ENCODE measurements at places on chromosomes 2 and 18.

DNA sequence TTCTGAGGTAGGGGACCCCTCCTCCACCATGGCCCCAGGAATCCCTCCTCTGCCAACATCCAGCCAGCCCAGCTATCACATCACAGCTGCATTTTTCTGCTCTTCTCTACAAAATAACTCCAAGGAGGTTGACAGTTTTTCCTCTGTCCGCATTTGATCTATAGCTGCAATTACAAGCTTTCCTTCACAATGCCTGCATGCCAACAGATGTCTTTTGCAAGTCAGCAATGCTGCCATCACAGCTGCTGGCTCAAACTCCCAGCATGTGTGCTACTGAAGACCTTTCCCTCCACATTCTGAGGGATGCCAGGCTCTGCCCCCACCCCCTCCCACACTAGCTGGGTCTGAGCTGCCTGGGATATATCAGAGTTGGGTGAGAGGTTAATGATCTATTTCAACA is 51.7 kb downstream of the MCFD2 start:
- DNase-seq: no peak

DNA sequence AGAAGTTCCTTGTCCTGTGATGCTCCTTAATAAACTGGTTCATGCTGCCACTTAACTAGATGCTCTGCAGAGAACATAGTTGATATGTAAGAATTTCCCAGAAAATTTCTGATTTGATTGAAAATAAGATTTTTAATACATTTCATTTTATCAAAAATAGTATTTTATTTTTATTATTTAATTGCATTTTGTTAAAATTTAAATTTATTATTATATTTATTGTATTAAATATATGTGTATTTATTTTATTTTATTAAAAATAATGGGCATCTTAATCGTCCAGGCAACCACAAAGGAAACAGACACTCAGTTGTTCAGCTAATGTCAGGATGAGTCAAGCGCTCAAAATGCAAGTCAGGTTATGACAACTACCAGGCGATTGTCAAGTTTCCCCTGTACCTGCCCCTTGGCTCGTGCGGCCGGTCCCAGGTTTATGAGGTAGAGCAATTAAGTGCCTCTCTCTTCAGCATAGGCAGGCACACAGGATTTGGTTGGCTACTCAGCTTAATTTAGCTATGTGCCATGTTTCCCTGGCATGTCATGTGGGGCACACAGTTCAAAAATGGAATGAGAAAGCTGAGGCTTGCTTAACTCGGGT is 361.2 kb downstream of the RND3 start:
- DNase-seq: no peak

DNA sequence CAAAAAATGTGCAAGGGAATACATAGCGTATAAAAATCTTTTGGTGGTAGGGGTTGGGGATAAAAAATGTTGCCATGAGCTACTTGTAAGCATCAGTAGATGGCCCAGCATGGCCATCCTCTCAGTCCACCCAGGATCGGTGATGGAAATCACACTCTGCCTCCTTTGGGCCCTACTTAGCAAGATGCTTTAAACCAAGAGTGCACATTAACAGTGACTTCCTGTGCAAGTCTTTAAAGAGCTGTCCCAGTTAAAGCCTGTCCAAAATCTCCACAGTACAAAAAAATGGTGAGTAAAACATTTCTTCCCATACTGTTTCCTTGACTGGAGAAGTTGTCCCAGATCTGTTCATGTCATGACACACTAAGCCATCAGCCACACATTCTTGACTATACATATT is 18.0 kb downstream of the ANKRD44 start:
- DNase-seq: no peak

DNA sequence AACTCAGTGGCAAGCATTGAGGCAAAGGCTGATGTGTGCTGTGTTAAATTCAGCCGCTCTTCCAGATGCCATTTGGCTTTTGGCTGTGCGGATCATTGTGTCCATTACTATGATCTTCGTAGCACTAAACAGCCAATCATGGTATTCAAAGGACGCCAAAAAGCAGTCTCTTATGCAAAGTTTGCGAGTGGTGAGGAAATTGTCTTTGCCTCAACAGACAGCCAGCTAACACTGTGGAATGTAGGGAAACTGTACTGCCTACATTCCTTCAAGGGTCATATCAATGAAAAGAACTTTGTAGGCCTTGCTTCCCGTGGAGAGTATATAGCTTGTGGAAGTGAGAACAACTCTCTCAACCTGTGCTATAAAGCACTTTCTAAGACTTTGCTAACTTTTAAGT is 195.5 kb upstream of the RAB12 start:
- DNase-seq: no peak

DNA sequence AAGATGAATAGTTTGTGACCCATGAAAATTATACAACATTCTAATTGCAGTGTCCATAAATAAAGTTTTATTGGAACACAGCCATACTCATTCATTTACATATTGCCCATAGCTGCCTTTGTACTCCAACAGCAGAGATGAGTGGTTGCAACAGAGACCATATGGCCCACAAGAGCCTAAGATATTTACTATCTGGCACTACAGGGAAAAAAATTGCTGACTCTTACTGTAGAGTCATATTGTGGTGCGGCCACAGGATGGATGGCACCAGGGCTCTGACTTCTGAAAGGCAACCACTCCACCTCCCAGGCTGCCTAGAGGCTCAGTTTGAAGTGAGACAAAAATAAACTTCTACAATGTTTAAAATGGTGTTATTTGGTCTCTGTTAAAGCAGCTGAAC is 404.0 kb upstream of the ATP5MC3 start:
- no peak for DNase-seq

- DNase-seq: no peak
Observed at GRCh38 chr2:219408204-219408603, 10.0 kb upstream of the DES start.

- DNase-seq: no peak
Observed at GRCh38 chr2:231277962-231278361, 79.5 kb downstream of the ARMC9 start.

GRCh38 chr2:47079515-47080412 is 75.3 kb downstream of the STPG4 start:
- no peak for DNase-seq

DNA sequence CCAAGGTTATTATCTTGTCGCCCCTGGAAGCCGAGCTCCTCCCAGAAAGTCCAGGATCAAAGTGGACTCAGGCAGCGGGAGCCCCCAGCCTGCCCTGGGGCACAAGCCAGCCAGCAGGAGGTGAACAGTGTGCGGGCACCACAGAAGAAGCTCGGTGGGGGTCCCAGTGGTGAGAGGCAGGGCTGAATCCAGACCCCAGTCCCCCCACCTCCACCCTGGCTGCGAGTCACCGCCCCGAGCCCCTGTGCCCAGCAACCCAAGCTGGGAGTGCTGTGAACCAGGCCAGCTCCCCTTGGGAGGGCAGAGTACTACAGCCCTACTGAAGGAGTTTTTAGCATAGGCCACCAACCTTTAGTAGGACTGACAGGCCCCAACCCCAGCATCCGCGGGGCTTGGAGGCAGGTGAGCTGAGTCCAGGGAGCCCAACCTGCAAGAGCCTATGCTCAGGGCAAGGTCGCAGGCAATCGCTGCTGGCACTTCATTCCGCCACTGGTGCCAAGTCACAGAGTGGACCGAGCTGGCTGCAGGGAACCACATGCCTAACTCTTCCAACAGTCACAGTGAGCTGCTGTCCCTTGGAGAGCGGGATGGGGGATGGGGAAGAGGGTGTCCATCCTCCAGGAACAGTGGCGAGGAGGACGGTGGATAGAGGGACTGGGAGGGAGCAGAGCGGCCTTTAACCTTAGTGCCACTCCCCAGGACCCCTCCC is 3.0 kb downstream of the PIEZO2 start:
- no peak for DNase-seq

GRCh38 chr2:27194538-27195354 is 17.1 kb upstream of the ATRAID start:
- no peak for DNase-seq

GRCh38 chr2:167504695-167505094 is 616.4 kb downstream of the XIRP2 start:
- no peak for DNase-seq

GRCh38 chr18:22946846-22947245 is 13.7 kb downstream of the RBBP8 start:
- DNase-seq: no peak

DNA sequence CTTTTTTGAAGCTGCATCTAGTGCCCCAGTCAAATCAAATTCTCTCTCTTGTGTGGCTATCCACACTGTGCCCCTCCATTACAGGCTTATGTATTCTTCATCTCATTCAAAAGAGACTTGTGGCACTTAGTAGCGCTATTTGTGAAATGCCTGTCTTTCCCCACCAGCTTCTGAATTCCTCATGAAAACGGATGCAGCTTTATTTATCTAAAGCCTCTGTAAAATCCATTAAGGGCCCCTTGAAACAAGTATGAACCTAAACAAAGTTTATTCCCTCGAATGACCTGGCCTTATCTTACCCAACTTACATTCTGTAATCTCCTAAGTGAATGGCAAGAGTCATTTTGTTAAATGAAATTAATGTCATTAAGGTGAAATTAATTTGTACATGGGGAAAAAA is 417.4 kb upstream of the PIK3C3 start:
- DNase-seq: no peak

DNA sequence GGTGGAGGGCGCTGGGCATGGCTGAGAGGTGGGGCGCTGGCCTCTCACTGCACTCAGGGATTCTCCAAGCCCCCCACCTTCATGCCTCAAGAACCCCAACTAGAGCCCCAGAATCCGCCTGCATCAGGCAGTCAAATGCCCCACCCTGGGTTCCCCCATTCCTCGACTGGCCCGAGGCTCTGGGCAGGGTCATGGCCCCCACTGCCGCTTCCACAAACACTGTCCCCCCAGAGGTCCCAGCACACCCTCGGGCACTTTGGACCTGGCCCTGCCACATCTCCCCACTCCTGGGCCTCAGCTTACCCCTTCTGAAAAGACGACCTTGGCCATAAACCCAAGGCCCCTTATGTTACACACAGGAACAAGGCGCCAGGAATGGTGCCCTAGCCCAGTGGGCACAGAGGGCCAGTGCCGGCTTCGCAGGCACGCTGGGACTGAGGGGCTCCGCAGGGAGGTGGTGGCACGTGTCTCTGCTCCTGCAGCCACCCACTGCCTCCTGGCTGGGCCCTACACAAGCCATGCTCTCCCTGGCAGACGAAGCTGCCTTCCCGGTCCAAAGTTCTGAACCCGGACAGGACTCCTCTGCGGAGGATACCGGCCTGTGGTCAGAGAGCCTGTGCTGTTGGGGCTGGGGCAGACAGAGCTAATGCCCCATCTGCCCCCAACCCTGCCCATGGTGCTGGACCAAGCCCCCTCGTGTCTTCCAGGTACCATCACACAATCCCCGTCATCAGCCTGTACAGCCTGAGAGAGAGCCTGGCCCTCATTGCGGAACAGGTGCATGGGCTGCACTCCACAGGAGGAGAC is 6.8 kb downstream of the AGXT start:
- DNase-seq: no peak

- DNase-seq: no peak
Observed at GRCh38 chr2:128726236-128726635, 407.6 kb upstream of the HS6ST1 start.

GRCh38 chr2:200288670-200289429 is 17.6 kb upstream of the SPATS2L start:
- DNase-seq: no peak

DNA sequence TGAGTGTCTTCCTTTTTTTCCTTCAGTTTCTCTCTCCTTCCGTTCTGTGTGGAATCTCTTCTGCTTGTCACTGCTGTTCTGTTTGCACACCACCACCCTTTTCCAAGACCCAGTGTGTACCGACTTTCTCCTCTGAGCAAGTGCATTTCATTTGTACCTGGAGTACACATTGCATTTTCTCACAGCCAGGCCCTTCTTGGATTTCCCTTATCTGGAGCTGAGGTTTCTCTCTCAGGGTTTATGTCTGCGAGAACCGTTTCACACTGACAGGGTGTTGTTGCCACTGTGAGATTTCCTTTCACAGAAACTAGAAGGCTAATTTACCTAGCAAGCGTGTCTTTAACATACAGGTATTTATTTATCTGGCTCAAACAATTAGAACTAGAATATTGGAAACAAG is 26.2 kb downstream of the NCOA1 start:
- no peak for DNase-seq

- DNase-seq: no peak
Observed at GRCh38 chr18:74868461-74868860, 270.8 kb downstream of the ZNF407 start.

- DNase-seq: no peak
Observed at GRCh38 chr2:147862859-147863516, 18.2 kb downstream of the ACVR2A start.

DNA sequence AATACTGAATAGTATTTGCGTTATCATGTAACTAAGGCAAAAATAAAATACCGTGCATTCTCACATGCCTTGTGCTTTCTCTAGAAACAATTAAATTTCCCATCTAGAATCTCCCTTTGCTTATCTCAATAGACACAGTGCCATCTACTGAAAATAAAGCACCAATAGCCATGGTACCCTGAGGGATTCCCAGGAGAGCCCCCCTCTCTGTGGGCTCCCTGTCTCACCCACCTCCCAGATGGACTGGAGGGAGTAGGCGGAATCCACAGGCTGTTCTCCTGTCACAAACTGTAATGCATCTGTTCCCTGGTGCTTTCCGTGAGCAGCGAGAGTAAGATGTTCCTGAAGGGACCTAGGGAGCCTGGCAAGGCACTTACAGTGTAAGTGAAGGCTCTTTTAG is 112.4 kb upstream of the UPP2 start:
- DNase-seq: no peak

DNA sequence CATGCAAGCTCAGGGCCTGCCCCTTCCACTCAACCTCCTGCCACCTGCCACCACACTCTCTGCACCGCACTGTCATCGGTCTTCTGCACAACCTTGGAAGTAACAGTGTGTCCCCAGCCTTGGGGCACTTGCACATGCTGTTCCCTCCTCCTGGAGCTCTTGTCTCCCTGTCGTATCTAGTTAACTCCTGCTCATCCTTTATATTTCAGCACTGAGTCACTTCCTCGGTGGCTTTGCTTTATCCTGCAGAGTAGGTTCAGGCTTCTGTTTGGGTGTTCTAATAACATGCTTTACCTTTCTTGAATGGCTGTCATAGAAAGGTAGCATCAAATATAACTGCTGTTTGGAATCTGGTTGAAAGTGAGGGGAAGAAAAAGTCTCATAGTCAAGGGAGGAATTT is 25.3 kb downstream of the PAX8 start:
- no peak for DNase-seq

DNA sequence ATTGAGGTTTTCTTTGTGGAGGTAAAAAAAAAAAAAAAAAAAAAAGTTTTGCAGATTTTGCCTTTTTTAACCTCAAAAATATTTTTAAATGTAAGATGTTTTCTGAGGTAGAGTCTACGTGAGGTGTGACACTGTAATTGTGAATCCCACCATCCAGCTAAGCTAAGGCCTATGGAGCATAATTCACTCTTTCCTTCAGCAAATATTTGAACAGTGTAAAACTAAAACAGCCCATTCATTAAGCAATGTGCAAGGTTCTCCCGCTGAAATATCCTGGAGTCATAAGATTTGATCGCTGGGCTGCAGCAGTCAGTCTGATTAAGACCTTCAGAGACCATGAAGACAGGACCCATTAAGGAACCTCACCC is 105.1 kb downstream of the HNRNPLL start:
- DNase-seq: no peak

- no peak for DNase-seq
Observed at GRCh38 chr2:30272761-30273573, 41.6 kb downstream of the LBH start.

- DNase-seq: no peak
Observed at GRCh38 chr2:46239847-46240181, 57.4 kb upstream of the EPAS1 start.
